ENCODE measurements at places on chromosomes 6 and 20.
A peak's percentile ranks its signal among the peaks of the same experiment; 100 is the strongest.

DNA sequence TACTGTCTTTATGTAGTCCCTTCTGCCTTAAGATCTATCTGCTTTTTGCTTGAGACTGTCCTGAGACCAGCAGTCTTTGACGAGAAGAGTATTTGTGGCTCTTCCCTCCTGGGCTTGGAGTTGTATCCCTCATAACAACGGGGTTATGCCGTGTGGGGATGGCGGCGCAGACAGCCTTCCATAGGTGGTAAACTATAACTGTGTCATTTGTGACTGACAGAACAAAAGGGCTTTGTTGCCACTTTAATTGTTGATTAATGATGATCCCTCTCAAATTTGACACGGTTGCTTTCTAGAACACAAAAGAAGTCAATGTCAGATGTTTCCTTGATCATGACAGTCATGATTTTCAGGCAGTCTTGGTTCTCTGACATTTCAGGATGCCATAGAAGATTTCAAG, 196.6 kb downstream of the JARID2 start:
- no peak for DNase-seq

GRCh38 chr6:51513891-51514747, 573.3 kb downstream of the PKHD1 start:
- peak; percentile 9 for DNase-seq

DNA sequence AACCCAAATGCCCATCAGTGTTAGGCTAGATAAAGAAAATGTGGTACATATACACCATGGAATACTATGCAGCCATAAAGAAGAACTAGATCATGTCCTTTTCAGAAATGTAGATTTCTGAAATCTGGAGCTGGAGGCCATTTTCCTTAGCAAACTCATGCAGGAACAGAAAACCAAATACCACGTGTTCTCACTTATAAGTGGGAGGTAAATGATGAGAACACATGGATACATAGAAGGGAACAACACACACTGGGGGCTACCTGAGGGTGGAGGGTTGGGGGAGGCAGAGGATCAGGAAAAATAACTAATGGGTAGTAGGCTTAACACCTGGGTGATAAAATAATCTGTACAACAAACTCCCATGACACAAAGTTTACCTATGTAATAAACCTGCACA, 188.9 kb upstream of the PRND start:
- DNase-seq = no peak

DNA sequence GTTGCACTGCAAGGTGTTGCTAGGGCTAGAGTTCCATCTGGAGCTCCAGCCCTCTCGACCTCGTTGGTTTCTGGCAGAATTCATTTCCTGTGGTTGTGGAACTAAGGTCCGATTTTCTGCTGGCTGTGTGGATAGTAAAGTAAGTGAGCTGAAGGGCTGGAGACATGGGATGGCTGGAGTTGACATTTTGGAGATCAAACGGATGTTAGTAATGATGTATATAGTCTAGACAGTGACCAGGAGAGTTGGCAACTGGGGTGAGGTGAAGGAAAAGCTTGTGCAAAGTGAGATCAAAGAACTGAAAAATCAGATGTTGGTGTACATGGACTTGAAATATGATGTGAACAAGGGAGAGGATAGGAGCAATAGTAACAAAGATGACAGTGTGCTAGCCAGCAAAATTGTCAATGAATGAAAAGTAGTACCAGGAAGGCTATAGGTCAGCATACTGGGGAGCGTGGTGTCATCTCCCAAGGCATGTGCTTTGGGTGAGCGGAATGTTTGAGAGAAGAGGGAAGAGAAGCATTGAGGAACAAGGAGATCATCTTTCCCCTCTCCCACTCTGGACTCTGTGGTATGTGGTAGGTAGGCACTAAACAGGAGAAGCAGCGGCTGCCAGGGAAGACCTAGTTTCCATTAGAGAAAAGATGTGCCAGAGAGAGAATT, 7.8 kb downstream of the QRSL1 start:
- no peak for DNase-seq

- DNase-seq = no peak
These were observed 78.3 kb downstream of the PHIP start for GRCh38 chr6:78999737-79000136.

GRCh38 chr6:9485992-9486391, 928.9 kb downstream of the TFAP2A start:
- no peak for DNase-seq

GRCh38 chr6:84871925-84872324, 107.5 kb upstream of the TBX18 start:
- no peak for DNase-seq

DNA sequence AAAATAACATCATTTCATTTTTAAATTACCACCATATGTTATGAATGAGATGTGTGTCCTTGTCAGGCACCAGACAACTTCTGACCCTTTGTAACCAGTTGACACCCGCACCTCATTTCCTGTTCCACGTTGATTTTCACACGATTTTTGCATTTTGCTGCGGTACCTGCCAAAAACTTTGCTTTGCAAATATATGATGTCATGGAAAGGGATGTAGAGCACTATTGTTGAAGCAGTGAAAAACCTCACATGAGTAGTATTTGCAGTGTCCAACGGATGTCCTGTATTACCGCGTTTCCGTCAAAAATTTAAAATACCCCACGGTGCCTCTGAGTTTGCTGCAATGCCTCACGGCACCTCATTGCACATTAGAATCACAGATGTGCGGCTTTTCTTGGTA, 115.6 kb downstream of the MTHFD1L start:
- no peak for DNase-seq

GRCh38 chr6:10048370-10049297, 366.2 kb downstream of the TFAP2A start:
- DNase-seq = no peak

- peak; percentile 57 for DNase-seq
These were observed 21.2 kb upstream of the ASXL1 start for GRCh38 chr20:32336918-32337347.

GRCh38 chr6:72132427-72132826, 246.1 kb downstream of the RIMS1 start:
- DNase-seq = no peak

- no peak for DNase-seq
These were observed 40.5 kb downstream of the SNAI1 start for GRCh38 chr20:50023116-50023805.

DNA sequence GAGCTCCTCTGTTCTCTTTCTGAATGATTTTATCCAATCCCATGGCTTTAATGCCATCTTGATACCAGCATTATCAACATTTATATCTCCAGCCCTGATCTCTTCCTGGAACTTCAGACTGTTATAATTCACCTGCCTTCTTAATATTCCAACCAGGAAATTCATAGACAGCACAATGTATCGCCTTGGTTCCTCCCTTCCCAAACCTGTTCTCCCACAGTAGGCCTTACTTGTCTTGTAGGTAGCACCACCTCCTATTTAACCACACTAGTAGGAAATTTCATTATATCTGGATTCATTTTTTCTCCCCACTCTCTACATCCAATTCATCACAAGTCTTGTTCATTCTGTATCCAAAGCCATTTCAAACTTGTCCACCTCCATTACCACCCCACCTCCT, 106.3 kb upstream of the SHLD1 start:
- no peak for DNase-seq

GRCh38 chr6:132478674-132479073, 34.2 kb downstream of the STX7 start:
- no peak for DNase-seq

DNA sequence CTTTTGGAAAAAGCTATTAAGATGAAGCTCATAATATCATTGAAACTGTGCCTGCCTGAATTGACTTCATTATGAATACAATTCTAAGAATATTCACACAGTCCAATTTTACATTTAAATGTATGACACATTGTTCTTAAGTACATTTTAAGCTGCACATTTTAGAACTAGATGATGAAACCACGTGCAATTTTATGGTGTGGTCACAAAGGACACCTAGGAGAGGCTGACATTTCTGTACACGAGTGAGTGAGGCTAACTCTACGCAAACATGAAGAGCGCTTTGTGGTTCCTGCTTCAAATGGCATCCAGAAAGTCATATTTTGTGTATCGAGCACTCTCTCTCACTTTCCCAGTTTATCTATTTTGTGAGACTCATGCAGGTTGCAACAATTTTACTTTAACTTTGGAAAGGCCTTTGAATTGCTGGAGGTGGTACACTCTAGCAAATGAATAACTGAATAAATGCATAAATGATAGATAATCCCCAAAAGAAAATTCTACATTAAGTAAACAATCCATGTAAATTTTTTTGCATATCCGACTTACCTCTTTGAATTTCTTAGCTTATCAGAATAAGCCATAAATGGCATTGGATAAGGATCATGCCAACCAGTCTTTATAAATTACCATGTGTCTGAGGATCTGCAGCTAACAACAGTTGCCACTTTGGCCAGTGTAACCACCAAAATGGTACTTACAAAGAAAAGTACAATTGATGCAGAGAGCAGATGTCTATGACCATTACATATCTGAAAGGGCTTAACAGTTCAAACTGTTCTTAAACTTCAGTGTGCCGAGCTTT, 97.3 kb downstream of the NRSN1 start:
- peak; percentile 1 for DNase-seq

Data from fibroblast of skin of back (primary cell).